Stimulated activated effector memory CD8-positive, alpha-beta T cell treated with anti-CD3 and anti-CD28 coated beads, Interleukin-12 subunit alpha, Interleukin-12 subunit beta, amount 100 ng/mL, for 72 hours (primary cell): ENCODE measurements at places on chromosomes 2 and 18.

- no peak for DNase-seq
Measured at GRCh38 chr2:2577407-2577831, 246.3 kb upstream of the MYT1L start.

DNA sequence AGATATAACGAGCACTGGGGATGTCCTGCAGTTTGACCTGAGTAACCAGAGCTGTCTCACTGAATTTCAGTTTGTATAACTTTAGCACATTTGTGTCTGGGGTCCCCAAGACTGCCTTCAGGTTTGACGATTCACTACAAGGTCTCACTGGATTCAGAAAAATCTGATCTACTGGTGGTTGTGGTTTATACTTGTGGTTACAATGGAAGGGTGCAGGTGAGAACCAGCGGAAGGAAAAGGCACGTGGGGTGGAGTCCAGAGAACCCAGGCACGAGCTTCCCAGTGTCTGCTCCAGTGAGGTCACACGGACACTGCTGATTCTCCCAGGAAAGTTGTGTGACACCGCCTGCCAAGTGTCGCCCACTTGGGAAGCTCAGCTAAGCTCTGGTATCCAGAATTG is 126.0 kb downstream of the ZNF236 start:
- DNase-seq: no peak

GRCh38 chr18:46398625-46399024 is 258.4 kb downstream of the LOXHD1 start:
- DNase-seq: no peak

- no peak for DNase-seq
Measured at GRCh38 chr2:67548317-67549201, 151.4 kb downstream of the ETAA1 start.

DNA sequence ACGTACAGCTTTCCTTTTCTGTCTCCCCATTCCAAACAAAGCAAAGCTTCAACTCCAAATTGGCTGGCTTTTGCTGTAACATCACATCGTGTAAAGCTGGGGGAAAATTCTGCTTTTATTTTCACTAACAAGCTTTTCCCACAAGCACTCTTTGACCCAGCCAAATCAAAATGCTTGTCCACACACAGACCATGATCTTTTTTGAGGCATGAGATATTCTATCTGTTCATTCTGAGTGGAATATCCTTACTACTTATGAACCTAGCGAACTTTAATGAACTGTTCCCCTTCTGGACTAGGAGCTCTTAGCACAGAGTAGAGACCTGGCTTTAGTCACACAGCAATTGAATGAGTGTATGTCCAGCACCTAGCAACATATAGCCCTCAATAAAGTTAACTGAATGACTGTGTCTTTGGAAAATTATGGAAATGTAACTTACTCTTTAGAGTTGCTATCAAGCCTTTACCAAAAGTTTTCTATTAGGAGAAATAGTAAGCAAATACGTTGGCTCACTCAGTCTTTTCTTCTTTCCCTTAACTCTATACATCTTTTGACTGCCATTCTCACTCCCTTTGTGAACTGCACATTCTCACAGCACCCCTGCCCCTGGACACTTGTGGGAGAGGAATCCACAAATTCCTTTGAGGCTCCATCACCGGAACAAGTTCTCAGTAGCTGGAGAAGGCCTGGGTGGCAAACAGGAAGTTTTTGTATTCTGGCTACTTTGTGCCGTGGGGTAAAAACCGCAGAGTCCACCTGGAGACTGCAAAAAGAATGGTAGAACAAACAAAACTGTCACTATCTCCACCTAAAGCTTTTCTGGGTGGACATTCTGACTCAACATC is 1.3 kb upstream of the UBE2E3 start:
- DNase-seq: no peak

- DNase-seq: no peak
Measured at GRCh38 chr2:209619782-209620181, 151.8 kb upstream of the UNC80 start.

GRCh38 chr2:61255580-61256437 is 93.8 kb downstream of the C2orf74 start:
- DNase-seq: no peak

GRCh38 chr2:23859983-23860382 is 66.9 kb downstream of the ATAD2B start:
- no peak for DNase-seq

- no peak for DNase-seq
Measured at GRCh38 chr2:63596401-63596883, 7.7 kb downstream of the MDH1 start.
